ENCODE measurements at places on chromosomes 7 and 10. TPM values are rescaled to one million over a fixed set of nuclear protein-coding genes. Genes with fewer than 3 reads are reported as not detected.

GRCh38 chr10:114520453-114520852 lies 116.2 kb upstream of the AFAP1L2 start:
- no peak for DNase-seq

INA gene
- total RNA-seq: not detected

DNA sequence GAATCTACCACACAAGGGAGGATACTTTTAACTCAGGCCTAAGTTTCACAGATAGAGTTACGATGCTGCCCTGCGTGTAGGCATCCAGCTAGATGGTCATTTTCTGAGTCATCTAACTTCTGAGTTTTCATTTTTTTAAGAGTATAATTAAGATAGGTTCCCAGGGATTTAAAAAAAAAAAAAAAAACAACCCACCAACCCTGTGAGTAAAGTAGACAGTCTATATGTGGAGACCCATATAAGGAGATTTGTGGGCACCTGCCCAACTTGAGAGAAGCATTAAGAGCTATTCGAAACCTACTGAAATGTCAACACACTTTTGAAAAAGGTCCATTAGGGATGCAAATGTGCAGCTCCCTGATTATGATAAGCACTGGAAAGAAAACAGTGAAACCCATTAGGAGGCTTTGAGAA lies 257.3 kb downstream of the TRIL start:
- no peak for DNase-seq

TBL2 gene
- 27.1 TPM for total RNA-seq

- no peak for DNase-seq
Measured at GRCh38 chr7:156577645-156578577, 62.7 kb upstream of the RNF32 start.

FAM20C gene
- total RNA-seq: 57.0 TPM

DNA sequence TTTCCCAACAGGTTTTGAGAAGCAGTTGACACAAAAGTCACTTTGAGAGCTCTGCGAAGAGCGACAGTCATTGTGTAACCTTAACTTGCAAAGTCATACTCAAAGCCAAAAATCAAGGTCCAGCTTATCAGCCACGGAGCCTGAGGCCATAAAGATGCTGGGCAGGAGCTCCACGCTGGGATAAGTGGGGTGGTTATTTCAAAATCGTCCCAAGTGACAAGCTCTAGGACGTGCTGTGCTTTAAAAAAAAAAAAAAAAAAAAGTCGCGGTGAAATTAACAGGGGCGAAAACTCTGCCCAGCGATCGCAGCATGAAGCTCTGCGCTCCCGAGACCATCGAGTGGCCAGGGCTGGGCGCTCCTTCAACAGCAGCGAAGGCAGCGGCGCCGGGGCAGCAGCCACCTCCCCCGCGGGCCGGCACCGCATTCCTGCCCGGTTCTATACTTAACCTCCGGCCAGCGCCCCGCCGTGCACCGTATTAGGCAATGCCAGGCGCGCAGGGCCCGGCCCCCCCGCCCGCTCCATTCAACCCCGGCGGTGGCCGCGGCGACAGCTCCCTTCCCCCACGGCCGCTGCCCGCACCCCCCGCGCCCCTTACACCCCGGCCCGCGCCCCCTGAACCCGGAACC lies 657 bp downstream of the HACD1 start:
- peak; percentile 63 for DNase-seq

DNA sequence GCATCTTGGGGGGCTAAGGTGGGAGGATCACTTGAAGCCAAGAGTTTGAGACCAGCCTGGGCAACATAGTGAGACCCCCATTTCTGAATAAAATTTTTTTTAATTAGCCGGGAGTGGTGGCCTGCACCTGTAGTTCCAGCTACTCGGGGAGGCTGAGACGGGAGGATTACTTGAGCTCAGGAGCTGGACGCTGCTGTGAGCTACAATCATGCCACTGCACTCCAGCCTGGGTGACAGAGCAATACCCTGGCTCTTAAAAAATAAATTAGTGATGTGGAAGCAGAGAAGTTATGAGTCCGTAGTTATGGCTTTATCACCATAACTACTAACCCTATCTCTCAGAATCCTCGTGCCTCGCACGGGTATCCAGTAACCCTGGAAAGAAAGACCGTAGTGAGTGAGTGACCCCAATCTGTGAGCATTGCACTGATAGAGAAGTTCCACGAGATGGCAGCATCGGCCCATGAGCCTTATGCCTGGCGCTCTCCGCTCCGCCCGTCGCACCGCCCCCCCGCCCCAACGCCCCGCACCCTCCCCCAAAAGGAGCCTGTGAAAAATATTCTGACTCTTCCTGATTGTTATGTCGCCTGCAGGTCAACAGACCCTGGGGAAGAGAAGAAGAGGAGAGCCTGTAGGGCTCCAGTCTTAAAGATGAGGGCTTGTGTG lies 4.9 kb upstream of the SLC29A3 start:
- DNase-seq: peak; percentile 79

DNA sequence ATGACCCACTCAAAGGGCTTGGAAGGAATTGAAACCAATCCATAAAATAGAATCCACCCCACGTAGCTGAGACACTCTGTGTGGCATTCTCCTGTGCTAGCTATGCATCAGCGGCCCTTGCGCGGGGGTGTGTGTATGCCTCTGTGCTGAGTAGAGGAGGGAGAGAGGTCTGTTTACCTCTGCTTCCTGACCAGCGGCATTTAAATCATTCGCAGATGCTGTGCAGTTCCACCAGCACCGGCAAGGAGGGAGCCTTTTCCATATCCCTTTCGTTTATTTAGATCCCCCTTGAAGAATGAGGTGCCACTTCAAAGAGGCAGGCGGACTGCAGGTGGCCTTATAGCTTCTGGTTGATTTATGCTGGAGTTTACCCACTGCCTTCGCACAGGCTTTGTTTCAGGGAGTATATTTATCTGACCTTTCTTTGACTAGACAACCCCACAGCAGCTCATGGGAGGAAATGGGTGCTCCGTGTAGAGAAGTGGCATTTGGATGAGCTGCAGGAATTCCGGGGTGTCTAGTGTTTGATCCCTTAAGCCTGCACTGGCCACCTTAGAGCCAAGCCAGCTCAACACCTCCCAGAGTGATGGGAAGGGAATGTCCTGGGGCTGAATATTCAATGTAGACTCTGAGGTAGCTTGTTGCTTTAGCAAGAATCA lies 11.4 kb downstream of the C10orf53 start:
- no peak for DNase-seq

- DNase-seq: no peak
Measured at GRCh38 chr7:124275411-124275810, 242.5 kb upstream of the TMEM229A start.

DNA sequence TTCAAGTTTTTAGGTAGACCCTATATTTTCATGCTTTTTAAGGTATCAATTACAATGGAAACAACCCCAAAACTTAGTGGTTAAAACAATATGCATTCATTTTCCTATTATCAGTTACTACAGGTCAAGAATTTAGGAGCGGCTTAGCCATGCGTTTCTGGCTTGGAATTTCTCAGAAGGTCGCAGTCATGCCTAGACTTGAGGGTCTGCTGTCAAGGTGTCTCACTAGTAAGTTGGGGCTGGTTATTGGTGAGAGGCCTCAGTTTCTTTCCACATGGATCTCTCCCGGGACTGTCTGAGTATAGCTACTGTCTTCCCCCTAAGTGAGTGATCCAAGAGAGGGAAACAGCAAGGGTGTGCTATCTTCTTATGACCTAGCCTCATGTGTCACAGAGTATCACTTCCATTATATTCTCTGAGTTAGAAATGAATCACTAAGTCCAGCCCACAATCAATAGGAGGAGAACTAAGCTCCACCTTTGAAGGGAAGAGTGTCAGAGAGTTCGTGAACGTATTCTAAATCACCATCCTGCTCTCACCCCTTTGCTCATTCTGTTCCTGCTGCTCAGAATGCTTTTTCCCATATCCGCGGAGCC lies 80.5 kb downstream of the RTKN2 start:
- DNase-seq: no peak

PARD3 gene
- total RNA-seq: 46.1 TPM

EPHB6 gene
- total RNA-seq: 15.7 TPM

DNA sequence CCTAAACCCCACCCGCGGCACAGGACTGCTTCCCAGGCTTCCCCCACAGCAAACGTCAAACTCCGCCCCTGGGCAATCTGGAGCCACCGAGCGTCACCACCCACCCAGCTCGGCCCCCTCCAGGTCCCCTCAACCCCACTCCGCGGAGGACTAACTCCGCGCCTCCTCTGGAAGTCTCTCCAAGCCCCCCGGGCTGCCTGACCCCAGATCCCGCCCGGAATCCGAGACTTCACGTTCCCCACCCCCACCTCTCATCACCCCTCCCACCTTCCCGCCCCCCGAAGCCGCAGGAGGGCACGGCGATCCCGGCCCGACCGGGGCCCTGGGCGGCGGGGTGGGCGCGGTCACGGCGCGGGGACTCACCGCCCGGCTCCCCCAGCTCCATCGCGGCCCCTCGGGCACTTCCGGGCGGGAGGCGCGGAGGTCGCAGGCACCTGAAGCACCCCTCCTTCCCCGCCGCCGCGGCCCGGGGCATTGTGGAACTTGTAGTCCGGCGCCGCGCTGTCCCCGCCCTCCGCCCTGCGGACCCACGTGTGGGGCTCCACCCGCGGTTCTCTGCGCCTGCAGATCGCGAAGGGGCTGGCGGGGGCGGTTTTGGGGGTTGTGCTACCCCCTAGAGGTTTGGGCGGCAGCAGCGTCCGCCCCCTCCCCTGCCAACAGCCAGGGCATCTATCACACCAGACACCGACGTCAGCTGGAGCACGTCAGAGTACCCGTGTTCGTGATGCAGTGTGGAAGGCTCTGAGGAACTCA lies at the start of gene TMUB1:
TMUB1 (minus strand) TSS at position 423 of the 753 bp plus-strand sequence. CDS start 930 bp downstream, outside the sequence.
- DNase-seq: peak; percentile 89

GRCh38 chr10:76329891-76330575 lies 898.6 kb downstream of the LRMDA start:
- no peak for DNase-seq

DNA sequence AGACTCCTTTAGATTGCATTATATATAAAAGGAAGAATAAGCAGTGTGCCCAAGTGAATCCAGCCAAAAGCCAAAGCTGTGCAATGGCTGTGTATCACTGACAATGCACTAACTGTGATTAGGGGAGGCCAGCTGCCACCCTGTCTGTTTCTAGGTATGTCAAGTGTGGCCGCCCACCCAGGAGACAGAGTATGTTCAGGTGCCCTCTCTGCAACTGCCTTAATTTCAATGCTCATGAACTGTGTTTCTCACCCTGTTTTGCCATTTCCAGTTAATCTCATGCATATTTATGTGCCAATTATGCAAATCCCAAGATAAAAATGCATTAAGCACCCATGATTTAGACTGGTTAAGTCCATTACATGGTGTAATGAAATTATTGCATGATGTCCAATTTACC lies 159.4 kb downstream of the FRMD4A start:
- no peak for DNase-seq

OR9A2 gene
- total RNA-seq: 0.71 TPM

- no peak for DNase-seq
Measured at GRCh38 chr10:127948791-127949190, 41.9 kb downstream of the PTPRE start.

DNA sequence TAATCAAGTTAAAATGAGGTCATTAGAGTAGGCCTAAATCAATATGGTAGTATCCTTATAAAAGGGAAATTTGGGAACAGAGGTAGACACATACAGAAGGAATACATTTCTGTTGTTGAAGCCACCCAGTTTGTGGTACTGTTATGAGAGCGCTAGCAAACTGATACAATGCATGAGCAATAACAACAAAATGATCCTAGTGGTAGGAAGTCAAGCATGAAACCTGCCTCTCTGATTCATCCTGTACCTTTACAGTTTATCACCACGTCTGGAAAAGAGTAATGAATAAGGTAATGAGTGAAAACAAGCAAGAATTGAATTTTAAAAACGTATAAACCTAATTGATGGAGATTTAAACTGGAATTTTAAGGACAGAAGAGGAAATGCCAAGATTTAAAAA lies 217.2 kb downstream of the PCLO start:
- no peak for DNase-seq

DNA sequence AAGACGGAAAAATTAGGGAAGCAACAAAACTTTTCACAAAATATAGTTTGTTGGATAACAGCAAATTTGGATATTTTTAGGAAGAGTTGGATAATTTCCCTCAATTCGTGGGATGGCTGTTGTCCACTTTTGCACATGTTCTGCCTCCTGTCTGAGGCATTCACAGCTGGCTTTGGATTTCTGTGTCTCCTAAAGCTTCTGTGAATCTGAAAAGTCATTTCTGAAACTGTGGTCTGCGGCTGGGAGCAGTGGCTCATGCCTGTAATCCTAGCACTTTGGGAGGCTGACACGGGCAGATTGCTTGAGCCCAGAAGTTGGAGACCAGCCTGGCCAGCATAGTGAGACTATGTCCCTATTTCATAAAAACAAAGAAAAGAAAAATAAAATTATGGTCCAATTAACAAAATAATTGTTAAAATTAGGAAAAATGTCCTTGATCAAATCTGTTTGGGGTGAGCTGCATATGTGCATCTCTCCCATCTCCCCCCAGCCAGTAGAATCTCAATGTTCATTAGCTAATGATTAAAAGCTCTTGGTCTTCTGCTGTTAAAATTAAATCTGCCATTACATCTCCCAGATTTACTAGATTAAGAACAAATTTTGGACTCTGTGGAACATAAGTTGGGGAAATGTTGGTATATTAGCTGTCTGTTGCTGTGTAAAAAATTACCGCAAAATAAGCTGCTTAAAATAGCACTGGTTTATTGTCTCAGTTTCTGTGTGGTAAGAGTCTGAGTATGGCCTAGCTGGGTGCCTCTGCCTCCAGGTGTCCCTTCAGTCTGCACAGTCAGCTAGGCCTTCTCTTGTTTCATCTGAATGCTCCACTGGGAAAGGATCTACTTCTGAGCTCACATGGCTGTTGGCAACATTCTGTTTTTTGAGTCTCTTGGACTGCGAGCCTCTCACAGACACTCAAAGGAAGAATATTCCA lies 332.0 kb upstream of the FZD1 start:
- no peak for DNase-seq

GRCh38 chr7:27178366-27178765 lies 4.2 kb upstream of the HOXA10 start:
- peak; percentile 54 for DNase-seq

DNA sequence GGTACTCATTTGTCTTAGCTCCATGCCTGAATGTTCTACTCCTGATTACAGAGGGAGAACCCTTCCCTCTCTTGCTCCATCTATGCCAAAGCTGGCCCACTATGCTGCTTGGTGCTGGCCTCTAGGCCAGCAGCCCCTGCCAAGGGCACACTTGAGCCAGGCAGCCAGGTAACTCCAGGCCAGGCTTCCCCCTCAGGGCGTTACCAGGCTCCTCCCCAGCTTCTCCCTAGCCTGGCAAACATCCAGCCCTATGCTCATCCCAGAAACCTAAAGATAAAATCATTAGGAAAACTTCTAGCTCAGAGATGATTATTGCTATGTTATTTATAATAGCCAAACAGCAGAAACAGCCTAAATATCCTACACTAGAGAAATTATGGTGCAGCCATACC lies 103.7 kb downstream of the KCNMA1 start:
- DNase-seq: no peak

ANKRD61 gene
- total RNA-seq: 0.27 TPM

- DNase-seq: no peak
Measured at GRCh38 chr7:130221746-130222145, 14.1 kb downstream of the SSMEM1 start.

PCDH15 gene
- 0.09 TPM for total RNA-seq

- no peak for DNase-seq
Measured at GRCh38 chr7:32670110-32671025, 175.1 kb downstream of the AVL9 start.
